ENCODE measurements at places on chromosomes 2 and 18. TPM values are rescaled to one million over a fixed set of nuclear protein-coding genes. Genes with fewer than 3 reads are reported as not detected.

DNA sequence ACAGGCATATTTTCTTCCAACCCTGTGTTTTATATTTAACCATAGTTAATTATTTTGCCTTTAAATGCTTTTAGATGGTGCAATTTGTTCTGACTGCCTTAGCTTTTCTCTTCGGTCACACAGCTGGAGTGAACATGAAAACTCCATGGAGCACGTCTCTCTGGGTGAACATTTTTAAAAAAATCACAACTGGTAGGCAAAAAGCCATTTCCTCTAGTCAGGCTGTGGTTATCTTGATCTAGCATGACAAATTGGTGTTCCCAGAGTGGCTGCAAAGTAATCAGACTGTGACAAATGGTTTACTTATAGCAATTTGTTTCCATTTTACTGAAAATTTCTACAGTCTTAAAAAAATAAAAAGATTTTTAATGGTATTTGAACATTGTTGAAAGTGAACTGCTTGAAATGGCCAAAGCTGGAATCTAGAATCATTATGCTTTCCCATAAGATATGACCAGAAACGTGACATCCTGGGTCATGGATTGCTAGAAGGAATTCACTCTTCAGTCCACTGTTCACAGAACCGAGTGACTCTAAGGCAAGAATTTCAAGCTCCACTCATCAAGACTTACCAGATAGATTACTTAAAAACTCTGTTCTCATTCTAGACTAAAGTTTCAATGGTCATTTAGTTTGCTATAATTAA, 703.6 kb downstream of the CPS1 start:
- no peak for DNase-seq

DNA sequence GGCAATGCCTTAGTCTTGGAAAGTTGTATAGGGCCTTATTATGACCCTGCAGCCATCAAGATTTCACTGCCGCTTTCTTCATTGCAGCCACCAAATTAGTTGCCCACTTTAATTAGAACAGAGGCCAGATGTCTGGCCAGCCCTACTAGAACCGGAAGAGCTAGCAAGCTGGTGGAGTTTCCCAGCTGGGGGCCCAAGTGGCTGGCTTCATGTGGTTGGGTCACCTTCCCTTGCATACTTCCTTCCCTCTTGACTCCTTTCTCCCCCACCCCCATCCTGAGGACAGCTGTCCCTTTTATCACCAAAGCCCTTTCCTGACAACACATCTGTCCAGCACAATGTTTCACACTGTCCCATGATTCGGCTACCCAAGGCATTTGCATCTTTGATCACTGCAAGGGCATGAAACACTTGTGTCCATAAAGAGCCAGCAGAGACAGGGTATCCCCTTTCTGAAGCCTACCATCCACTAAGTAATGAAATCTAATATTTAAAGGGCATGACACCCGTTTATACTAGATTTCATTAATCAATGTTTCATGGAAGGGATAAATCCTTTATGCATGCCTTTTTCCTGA, 187.2 kb downstream of the BCL11A start:
- peak; percentile 73 for DNase-seq

DNA sequence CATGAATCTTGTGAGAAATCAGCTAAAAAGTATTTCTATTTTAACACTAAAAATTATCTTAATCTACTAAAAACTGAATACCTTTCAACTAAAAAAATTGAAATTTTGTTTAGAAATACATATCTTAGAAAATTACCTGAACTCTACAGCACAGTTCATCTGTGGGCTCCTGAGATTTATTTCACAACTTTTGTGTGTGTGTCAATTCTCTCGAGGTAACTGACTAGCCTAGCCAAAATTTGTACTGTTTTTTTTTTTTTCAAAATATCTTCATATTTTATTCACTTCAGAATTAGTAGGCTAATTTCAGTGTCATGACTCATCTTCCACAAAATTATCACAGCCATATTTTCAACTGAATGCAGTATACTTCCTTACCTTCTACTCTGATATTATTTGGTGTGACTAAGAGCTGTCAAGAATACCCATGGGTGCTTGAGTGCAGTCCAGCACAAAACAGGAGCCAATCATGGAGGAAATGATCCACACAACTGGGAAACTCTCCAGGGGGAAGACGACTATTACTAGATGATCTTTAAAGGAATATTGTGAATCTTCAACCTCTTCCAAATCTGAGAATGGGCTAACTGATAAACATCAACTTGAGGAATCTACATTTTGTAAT, 174.6 kb downstream of the ZNF385B start:
- no peak for DNase-seq

DNA sequence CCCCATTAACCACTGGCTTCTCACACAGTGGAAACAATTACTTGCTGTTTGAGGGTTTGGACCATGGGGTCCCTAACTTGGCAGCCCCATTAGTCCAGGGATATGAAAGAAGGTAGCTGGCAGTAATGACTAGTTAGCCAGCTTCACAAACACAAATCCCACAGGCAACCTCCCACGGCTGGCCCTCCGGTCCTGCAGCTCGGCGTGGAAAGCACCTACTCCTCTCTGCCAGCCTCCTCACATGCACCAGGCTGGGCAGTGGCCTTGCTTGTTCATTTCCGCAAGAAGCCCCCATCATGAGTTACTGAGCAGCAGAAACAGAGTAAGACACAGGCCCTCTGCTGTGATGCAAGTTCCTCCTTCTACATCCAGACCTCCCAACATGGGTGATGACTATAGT, 13.7 kb downstream of the C1QL2 start:
- no peak for DNase-seq

GRCh38 chr18:8882632-8883408, 177.5 kb downstream of the MTCL1 start:
- DNase-seq, result no peak

DNA sequence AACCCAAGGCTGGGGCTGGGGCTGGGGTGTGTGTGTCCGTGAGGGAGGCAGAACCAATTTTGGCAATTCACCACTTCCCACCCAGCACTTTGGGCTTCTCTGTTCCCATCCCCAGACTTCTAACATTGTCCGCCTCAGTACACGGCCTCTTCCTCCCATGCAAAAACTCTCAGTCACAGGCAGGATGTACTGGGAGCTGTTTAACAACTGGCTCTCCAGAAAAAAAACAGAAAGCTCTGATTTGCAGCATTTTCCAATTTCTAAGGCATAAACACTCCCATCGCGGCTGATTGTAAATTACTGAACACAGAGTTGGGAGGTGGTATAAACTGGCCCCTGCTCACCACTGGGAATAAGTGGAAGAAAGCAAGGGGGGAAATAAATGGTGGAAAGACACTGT, 73.1 kb upstream of the MAP4K3 start:
- DNase-seq, result no peak

DNA sequence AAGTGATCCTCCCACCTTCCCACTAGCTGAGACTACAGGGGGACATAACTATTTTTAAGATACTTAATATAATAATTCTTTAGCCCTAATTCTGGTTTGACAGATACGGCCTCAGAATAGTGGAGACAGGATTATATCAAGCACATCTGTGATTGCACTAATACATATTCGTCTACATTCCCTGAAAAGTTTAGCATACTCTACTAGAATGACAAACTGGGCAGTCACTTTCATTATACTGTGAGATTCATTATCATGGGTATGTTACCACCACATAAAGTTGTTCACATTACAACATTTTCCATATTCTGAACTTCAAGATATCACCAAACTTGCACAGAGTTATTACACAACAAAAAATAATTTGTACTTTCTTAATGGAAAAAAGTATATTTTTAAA, 11.0 kb downstream of the FAM210A start:
- no peak for DNase-seq

GRCh38 chr2:221779614-221780067, 207.5 kb upstream of the EPHA4 start:
- no peak for DNase-seq

- no peak for DNase-seq
These were observed 531.9 kb downstream of the IRS1 start for GRCh38 chr2:226267516-226268289.

DNA sequence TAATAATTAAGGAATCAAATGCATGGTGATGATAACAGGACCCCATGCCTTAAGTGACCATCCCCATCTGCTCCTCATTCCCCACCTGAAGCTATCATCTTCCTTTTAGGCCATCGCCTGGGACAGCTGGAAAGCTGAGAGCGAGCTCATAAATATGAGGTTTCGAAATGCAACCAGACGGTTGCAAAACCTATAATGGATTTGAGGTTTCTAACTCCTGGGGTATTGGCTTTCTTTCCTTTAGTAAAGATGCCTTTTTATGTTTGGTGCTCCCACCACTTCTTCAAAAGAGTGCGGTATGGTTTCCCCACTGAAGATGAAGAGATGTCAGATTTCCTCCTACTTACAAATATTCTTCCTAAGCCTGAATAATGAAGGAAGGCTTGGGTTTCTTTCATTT, 1589.5 kb upstream of the PIK3C3 start:
- DNase-seq, result no peak

DNA sequence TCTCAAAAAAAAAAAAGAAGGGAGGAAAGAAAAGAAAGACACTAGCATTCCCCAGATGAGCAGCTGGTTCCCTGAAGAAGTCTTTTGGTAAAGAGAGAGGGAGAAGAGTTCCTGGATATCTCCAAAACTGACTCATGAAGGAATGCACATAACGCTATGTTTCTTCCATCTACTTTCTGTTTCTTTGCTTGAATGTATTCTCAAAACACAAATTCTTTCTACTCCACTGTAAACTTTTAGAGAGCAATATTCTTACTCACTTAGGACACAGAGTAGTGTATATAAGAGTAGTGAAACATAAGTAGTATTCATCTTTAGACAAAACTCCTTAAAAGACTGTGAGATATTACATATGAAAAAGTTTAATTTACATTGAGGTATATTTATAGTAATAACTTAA, 64.2 kb downstream of the TRIP12 start:
- no peak for DNase-seq

- DNase-seq, result no peak
These were observed 300.8 kb upstream of the SOX11 start for GRCh38 chr2:5391362-5391761.

DNA sequence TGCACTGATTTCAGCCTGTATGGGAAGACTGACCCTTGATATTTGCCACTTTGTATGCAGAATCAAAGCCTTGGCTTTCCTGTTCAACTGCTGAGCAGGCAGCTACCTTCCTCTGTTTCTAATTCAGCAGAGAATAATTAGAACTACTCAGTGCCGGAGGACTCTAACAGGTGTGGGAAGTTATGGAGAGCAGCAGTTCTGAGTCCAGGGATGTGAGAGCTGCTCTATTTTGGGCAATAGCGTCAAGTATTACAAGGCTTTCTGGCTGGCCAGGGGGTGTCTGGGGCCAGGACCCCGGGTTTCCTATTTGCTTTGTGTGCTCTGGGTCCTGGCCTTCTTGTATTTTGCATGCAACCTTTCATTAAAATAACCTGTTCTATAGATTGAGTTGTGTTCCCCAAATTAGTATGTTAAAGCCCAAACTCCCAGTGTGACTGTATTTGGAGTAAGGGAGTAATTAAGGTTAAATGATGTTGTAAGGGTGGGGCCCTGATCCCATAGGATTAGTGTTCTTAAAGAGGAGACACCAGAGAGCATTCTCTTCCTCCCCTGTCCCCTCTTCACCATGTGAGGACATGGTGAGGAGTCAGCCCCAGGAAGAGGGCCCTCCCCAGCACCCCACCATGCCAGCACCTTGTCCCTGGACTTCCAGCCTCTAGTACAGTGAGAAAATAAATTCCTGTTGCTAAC, 5.6 kb upstream of the NTSR2 start:
- no peak for DNase-seq

DNA sequence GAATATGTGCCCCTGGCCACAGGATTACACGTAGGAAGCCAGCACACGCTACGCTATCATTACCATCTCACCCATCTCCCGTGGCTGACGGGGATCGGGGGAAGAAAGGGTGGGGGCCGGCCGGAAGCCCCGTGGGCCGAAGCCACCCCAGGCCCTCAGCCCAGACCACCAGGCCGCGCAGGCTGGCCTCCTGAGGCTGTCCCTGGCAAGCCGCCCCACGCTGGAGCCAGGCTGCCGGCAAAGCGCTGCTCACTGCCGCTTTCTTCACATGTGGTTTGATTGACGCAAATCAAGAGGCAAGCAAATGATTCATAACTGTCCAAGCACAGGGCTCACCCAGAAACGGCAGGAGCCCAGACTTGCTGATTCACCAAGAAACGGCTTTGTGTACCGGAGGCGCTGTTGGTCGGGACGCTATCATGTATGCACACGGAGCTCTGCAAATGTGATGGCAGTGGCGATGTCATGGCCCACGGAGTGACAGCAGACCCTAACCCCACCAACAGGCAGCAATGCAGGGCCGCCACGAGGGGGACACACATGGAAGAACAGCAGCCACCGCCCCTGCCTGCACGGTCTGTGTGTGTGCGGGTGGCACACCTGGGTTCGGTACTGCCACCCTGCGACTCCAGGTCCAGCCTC, 125.7 kb downstream of the HDAC4 start:
- peak; percentile 91 for DNase-seq

DNA sequence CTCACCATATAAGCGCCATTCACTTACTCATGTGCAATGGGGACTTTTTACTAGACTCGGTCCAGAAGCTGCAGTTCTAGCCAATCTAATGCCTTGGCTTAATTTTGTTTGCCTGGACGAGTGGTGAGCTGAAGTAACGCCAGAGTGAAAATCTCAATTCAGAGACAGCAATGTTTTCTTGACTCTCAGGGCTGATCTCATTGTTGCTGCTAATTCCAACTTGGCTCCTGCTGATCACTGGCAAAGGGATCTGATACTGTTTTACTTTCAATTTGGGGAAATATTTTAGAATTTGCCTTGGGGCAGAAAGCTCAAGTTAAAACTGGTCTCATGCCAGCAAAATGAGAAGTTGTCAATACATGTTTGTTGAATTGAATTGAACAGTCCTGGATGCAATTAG, 906.6 kb upstream of the CDH2 start:
- DNase-seq, result no peak

DNA sequence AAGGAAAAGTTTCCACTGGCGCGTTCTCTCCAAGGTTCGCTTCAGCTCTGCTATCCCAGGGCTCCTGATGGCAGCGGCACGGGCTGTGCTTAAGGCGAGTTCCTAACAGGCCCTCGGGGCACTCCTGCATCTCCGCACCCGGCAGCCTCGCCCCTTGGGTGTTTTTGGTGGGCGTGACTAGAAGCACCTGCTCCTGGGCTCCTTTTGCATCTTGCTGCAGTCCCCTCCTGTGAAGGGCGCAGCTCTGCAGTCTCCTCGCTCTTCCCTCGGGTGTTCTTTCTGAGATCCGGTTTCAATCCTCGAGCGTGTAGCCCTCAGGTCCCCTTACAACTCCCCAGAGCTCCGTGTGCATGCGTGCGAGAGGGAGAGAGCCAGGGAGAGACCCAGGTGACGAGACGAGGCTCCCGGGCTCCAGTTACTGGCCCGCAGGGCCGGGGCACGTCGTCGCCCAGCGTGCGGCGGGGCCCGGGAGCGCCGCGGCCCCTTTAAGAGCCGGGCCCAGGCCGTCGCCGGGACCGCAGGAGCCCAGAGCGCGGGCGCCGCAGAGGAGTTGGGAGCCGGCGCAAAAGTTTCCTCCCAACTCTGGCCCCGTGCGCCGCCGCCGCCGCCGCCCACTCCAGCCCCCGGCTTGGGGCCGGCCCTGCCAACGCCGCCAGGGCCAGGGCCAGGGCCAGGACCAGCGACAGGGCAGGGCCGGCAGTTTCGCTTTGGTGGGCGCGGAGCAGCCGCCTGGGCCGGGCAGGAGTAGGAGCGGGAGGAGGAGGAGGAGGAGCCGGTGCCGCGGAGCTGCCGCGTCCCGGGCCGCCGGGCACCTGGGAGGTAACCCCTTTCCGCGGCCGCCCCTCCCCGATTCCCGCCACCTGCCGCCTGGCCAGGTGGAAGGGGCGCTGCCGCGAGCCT, at the start of gene PARD3B:
Gene PARD3B (plus strand): TSS at position 515 of the 900 bp plus-strand sequence. CDS start 525 bp downstream, outside the sequence.
- DNase-seq, result peak; percentile 81

Gene CDH20
- 0.08 TPM for total RNA-seq

Gene MERTK
- total RNA-seq, result 5.8 TPM

Gene TP53I3
- 8.3 TPM for total RNA-seq

Gene ATP6V1B1
- 0.43 TPM for total RNA-seq

Gene C1QL2
- total RNA-seq, result not detected

Gene AQP12A
- not detected for total RNA-seq

Gene NT5DC4
- total RNA-seq, result not detected

Gene POLR1A
- total RNA-seq, result 24.3 TPM

All from cardiac septum (tissue), 1 donor.